Airway epithelial cell (primary cell): ENCODE measurements at places on chromosomes 12 and 14. TPM values are rescaled to one million over a fixed set of nuclear protein-coding genes. Genes with fewer than 3 reads are reported as not detected.

The GALNT6 gene
- 33.9 and 42.5 TPM in 2 replicates for total RNA-seq

The MANSC4 gene
- not detected in 2 replicates for total RNA-seq

The NEUROD4 gene
- not detected in 2 replicates for total RNA-seq

The HOXC6 gene
- not detected in 2 replicates for total RNA-seq

The MYO1H gene
- total RNA-seq = 0.14 and 1.3 TPM in 2 replicates

The CLEC14A gene
- 0.05 TPM in 1 of 2 replicates, not detected in the other for total RNA-seq

The NTN4 gene
- 13.1 and 16.9 TPM in 2 replicates for total RNA-seq

The NELL2 gene
- total RNA-seq = not detected in 2 replicates

The GPR68 gene
- total RNA-seq = 1.3 and 1.9 TPM in 2 replicates

The ACRBP gene
- total RNA-seq = 0.28 TPM in 1 of 2 replicates, not detected in the other
